ENCODE measurements at places on chromosomes 5 and 9.

GRCh38 chr5:105632043-105632442, 2038.7 kb downstream of the EFNA5 start:
- DNase-seq, result peak; percentile 25

- no peak for DNase-seq
Measured at GRCh38 chr5:10275991-10276390, 25.9 kb downstream of the CCT5 start.

- no peak for DNase-seq
Measured at GRCh38 chr9:124358631-124359030, 56.6 kb downstream of the PSMB7 start.

DNA sequence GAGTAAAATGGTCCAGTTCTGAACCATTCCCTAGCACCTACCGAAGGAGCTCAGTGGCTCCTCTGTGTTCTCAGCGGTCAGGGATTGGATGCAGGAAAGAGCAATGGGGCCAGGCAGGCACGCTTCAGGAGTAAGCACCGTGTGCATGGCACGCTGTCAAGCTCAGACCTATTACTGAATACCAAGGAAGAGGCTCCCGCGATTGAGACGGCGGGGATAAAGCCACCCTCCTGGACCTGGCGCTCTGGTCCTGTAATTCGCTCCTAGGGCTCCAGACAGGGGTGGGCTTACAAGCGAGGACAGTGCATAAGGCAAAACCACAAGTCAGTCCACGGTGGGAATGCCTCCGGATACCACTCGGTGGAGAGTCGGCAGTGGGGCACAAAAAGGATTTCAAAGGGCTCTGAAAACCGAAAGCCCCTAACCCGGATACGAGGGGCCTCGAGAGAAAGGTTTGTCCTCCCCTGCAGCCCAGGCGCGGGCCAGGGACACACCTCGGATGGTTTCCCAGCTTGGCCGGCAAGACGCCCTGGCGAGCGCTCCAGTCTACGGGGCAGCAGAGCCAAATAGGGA, 988 bp downstream of the OXCT1 start:
- DNase-seq, result peak; percentile 9

DNA sequence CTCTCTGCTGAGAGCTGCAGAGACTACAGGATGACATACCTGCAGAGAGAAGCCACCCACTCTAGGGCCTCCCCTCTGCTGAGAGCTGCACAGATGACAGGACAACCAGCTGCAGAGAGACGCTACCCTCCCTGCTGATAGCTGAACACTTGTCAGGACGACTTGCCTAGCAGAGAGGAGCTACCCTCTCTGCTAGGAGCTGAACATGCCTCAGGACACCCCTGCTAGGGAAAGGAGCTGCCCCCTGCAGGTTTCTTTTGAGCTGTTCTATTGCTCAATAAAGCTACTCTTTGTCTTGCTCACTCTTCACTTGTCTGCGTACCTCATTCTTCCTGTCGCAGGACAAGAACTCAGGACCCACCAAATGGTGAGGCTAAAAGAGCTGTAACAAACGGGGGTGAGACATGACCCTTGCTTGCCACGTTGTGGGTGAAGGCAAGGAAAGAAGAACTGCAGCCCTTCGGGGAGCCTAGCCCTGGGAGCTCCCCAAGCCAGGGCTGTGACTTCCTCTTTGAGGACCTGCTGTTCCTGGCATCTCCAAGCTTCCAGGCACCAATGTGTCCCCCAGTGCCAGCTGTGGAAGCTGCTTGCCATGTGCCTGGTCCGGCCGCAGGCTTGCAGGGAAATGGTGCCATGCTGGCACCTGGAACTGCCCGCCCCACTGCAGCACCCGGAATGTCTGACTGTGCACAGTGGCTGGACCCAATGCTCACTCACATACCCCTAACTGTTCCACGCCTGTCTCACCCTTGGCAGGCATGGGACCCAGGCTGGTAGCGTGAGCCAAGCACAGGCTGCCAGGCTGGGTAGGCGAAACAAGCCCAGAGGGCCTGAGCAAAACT, 5.1 kb upstream of the TESK1 start:
- no peak for DNase-seq

DNA sequence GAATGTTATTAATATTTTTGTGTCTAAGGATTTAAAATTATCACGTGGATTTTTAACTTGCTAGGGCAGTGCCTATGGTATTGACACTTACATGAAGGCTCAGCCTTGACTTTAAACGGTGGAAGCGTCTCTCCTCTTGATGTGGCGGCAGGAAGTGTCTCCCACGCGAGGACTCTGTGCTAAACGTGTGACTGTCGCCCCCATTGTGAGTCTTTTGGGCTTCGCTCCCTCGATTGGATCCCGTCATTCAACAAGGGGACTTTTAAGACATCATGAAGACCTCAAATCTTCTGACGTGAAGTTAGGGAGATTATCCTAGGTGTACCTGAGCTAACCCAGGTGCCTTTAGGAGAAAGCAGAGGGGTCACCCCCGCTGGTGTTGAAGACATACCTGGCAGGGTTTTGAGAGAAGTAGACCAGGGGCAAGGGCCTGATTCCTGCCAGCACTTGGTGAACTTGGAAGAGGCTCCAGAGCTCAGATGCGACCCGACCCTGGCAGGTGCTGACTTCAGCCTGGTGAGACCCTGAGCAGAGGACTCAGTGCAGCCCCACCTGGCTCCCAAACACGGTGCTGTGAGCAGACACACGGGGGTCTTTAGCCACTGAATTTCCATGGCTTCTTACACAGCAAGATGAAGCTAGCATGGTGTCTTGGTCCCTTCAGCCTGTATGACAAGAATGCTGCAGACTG, 55.7 kb upstream of the IRX4 start:
- no peak for DNase-seq

- DNase-seq, result no peak
Measured at GRCh38 chr5:115229606-115230005, 33.1 kb downstream of the PGGT1B start.

GRCh38 chr9:88521308-88521707, 13.7 kb upstream of the NXNL2 start:
- no peak for DNase-seq

DNA sequence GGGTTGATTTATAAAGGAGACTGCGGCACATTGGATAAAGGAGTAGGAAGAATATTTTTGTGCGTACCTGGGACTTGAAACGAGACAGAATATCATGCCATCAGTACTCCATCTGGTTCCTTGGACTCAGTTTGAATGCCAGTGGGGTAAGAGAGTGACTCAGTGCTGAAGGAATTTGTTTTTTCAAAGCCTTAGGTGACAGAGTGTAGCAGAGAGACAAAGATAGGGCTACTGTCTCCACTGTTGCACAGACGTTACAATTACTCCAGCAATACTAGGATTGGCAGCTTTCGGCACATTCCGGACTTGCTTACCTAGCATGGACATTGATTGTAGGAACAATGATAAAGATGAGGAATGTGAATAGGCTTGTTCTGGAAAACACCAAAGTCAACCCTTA, 250.7 kb downstream of the KCTD16 start:
- DNase-seq, result no peak

DNA sequence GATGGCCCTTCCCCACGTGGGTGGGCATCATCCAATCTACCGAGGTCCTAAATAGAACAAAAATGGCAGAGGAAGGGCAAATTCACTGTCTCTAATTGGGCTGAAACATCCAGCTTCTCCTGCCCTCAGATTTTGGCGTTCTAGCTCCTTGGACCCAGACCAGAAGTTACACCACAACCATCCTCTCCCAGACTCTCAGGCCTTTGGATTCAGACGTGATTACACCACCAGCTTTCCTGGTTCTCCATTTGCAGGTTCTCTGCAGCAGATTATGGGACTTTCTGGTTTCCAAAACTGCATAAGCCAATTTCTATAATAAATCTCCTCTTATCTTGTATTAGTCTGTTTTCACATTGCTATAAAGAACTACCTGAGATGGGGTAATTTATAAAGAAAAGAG, 73.6 kb upstream of the STARD4 start:
- no peak for DNase-seq

GRCh38 chr9:31248156-31248555, 1136.3 kb upstream of the ACO1 start:
- no peak for DNase-seq

GRCh38 chr9:5762421-5762820, 70.5 kb downstream of the ERMP1 start:
- no peak for DNase-seq
